Activated CD4-positive, alpha-beta T cell treated with anti-CD3 and anti-CD28 coated beads, Interleukin-2, amount 10 ng/mL, durations not matched to agents 7 days and 5 days (primary cell): ENCODE measurements at places on chromosomes 12 and 14.

GRCh38 chr14:50030036-50030435 lies 86.3 kb downstream of the VCPKMT start:
- no peak for DNase-seq

- no peak for DNase-seq
These were observed 143.4 kb upstream of the ARHGAP5 start for GRCh38 chr14:31933716-31934115.

DNA sequence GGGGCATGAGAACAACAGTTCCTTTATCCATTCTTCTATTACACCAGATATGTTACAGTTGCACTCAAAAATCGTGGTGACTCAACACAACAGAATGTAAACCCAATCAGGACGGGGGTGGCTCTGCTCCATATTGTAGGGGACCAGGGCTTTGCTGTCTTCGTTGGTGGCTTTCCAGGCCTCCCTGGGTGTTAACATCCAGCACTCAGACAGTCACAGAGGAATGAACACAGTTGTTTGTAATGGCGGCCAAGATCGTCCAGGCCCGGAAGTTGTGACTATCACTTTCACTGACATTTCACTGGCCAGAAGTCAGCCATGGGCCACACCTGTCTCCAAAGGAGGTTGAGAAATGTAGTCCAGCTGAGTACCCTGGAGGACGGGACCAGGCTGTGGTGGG lies 204.1 kb downstream of the CACNA1C start:
- DNase-seq: no peak

GRCh38 chr12:89252284-89252683 lies 100.0 kb downstream of the DUSP6 start:
- no peak for DNase-seq

GRCh38 chr14:68015356-68016254 lies 196.0 kb downstream of the RAD51B start:
- DNase-seq: no peak

- DNase-seq: peak; percentile 74
These were observed 19.6 kb downstream of the POMT2 start for GRCh38 chr14:77301103-77301502.

DNA sequence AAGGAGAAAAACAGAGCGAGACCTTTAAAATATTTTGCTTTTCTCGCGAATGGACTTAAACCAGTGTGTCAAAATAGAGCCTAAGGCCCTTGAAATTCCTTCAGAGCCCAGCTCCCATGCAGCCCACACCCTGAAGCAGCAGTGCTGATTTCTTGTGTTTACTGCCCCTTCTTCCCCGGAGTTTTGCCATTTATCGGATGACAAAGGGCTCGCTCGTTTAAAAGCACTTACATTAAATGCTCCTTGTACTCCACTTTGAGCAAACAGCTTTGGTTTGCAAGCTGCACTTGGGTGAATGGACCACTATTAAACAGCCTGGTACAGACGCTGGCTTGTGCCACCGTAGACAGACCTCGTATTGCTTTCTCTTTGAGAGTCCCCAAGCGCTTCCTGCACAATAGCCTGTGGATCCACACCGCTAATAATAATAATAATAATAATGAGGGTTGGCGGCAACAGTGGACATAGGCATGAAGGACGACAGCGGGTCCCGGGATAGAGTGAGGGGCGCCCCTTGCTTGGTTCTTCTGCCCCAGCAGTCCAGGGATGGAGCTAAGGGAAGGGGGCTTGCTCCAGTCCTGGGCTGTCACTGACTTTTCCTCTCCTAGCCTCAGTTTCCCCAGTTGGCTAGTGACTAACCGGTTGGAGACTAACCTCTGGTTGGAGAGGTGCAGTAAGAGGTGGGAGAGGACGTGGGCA lies 6.6 kb downstream of the DLK1 start:
- no peak for DNase-seq

DNA sequence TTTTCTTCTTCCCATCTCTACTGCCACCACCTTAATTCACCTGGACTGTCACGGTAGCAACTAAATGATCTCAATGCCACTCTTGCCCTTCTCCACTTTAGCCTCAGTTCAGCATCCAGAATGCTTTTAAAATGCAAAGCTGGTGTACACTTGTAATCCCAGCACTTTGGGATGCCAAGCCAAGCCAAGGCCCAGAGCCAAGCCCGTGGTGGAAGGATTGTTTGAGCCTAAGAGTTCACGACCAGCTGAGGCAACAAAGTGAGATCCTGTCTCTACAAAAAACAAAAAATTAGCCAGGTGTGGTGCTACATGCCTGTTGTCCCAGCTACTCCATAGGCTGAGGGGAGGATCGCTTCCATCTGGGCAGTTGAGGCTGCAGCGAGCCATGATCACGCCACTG lies 5.9 kb downstream of the CIPC start:
- no peak for DNase-seq

DNA sequence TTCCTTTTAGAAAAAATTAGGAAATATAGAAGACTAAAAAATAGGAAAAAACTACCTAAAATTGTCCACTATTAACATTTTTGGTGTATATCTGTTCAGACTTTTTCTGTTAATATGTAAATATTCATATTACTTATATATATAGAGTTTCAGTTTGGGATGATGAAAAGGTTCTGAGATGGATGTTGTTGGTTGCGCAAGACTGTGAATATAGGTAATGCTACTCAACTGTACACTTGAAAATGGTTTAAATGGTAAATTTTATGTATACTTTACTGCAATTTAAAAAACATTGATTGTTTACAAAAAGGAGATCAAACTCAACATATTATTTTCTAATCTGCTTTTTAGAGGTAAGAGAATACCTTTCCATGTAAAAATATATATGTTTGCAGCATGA lies 200.9 kb downstream of the RAD51B start:
- DNase-seq: no peak

GRCh38 chr14:50882932-50883826 lies 11.3 kb downstream of the ABHD12B start:
- no peak for DNase-seq

DNA sequence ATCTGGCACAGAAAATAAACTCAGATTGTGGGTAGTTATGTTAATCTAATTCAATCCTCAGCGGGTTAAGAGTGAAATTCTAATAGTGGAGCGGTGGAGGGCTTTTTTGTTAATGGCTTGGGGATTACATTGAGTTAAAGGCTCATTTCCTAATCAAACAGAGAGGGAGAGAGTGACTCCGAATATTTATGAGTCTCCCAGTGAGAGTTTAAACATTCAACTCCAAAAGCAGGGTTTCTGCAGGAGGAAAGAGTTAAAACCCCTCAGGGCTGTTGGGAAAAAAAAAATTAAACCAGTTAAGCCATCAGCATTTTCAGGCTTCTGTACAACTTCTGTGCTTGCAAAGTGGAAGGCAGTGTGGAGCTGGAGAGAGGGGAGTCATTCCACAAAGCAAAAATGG lies 62.1 kb upstream of the ESRRB start:
- DNase-seq: no peak

DNA sequence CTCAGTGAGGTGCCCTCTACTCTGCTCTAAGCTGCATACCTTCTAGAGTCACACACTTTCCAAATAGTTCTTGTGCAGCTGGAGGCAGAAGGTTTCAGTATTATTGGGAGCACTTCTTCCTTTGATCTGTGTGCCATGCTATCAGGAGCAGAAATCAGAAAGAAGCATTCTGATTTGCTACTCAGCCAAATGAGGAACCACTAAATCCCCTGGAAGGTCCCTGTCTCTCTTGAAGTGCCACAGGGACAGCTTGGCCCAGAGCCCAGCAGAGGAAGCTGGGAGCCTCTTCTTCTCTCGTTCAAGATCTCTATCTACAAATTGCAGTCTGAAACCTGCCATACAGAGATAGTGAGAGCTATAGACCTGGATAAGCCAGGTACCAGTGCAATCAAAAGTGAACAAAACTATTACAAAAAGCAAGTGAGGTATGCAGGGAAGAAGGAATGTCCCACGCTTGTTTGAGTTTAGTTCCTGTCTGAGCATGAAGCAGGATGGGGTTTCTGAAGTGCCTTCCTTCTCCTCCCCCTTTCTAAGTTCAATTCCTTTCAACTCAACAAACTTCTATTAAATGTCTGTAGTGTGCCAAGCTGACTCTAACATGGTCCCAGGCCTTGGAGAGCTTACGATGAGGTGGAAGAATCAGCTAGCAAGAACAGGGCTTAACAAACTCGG lies 100.9 kb upstream of the PARP11 start:
- peak; percentile 16 for DNase-seq

DNA sequence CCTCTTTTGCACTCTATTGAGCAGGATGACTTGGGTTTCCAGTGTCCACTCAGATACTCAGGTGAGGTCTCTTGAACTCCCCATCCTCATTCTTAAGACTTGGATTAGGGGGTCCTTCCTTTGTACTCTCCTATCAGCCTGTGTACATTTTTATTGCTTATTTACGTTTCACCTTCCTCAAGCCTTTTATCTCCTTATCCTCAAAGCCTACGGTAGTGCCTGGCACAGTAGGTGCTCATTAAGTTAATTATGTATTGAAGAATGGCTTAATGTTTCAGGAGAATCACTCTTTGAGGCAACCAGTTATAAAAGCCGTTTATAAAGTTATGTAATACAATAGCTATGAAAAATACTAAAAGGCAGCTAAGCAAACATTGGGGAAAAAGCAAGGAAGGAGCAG lies 315.7 kb downstream of the NPAS3 start:
- no peak for DNase-seq

GRCh38 chr12:118553856-118554504 lies 177.6 kb downstream of the SUDS3 start:
- no peak for DNase-seq

- no peak for DNase-seq
These were observed 46.0 kb downstream of the DGLUCY start for GRCh38 chr14:91159906-91160305.

GRCh38 chr12:120397824-120398540 lies 29.0 kb upstream of the MSI1 start:
- DNase-seq: no peak

GRCh38 chr14:100717386-100717785 lies 9.3 kb upstream of the DLK1 start:
- DNase-seq: no peak

GRCh38 chr12:79274501-79275064 lies 410.0 kb downstream of the SYT1 start:
- no peak for DNase-seq

GRCh38 chr12:74468401-74468800 lies 69.2 kb upstream of the ATXN7L3B start:
- DNase-seq: no peak

DNA sequence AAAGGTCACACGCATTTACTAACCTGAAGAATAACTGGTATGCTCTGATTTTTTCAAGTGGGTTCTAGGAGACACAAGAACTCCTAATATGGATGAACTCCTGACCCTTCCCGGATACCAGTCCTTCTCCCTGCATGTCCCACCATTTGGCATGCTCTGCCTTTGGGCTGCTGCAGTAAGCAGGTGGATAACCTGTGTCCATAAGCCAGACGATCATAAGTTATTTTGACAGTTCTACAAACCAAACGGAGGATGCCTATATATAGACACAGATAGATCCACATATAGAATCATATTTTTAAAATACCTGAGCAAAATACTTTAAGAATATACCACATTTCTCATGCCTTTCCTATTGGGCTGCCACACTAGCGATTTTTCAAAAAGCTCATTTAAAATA lies 49.4 kb downstream of the TMTC1 start:
- DNase-seq: no peak

DNA sequence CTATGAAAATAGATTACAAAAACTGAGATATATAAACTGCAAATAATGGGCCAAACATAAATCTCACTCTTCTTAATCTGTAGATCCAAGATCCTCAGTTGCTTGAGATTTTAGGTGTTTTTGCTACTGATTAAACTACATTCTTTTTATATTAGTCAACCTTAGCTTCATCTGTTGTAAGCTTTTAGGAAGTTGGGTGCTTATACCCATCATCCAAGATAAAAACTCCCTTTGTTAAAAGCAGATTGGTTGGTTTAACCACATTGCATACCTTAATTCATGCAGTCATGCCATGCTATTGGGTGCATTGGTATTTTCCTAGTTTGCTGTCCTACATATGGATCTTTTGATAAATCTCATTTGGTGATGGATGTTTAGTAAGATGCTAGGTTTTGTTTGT lies 46.2 kb upstream of the DIP2B start:
- DNase-seq: no peak

DNA sequence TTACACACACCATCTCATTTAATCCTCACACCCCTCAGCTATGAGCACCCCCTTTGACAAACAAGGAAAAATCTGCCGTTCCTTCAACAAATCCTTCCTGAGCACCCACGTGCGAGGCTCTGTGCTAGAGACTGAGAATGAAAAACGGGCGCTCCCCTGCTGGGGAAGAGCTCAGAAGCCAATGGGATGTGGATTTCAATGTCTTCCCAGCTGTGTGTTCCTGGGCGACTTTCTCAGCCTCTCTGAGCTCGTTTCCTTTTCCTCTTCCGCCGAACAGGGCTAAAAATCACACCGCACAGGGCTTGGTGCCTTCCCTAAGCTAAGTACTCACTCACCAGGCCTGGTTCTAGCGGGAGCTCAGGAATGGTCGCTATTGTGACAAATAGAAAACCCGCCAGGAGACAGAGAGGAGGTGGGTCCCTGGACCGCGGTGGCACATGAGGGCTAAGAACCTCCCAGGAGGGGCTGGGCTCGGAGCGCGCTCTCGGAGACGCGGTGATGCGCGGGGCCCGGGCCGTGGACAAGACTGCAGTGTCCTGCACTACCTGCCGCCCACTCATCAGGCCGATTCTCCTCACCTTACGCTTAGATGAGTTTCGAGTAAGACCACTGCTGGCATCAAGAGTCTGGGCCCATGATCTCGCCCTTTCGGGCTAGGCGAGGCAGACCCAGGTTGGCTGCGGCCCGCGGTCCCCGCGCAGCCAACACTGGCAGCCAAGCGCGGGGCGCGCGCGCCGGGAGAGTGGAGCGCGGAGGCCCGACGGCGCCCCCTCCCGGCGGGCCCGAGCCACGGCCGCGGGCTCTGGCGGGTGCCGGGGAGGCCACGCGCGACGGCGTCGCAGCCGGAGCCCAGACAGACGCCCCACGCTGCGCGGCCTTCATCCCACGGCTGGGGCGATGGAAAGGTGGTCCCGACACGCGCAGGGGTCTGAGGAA lies 17.0 kb downstream of the ZDHHC22 start:
- peak; percentile 54 for DNase-seq

GRCh38 chr14:24233538-24233866 lies 773 bp downstream of the GMPR2 start:
- DNase-seq: no peak

GRCh38 chr12:51891843-51892242 lies 3.9 kb downstream of the ANKRD33 start:
- no peak for DNase-seq

DNA sequence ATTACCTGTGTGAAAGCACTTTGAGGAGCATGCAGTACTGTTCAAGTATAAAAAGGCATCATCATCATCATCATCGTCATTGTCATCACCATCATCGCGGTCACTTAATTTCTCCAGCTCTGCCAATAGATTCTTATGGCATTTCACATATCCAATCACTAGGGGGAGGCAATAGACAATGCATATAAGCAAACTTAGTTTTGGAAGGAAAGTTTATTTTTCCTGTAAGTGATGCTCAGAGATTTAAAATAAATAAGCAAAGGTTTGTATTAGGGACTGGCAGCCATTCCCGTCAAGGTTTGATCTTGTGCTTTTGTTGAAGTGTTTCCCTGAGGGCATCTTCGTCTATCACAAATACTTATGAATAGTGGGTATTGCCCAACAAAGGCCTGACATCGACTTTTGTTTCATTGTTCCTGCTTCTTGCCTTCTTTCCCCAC lies 127.4 kb downstream of the KTN1 start:
- DNase-seq: no peak

GRCh38 chr14:92945959-92946846 lies 23.3 kb downstream of the CHGA start:
- DNase-seq: no peak
